Nasal cavity respiratory epithelium epithelial cell of viscerocranial mucosa (primary cell): ENCODE measurements at places on chromosomes 5 and 9. TPM values are rescaled to one million over a fixed set of nuclear protein-coding genes. Genes with fewer than 3 reads are reported as not detected.

CDC14B gene
- 12.6 and 18.4 TPM in 2 replicates for total RNA-seq

DAB2IP gene
- total RNA-seq: 10.3 and 41.1 TPM in 2 replicates

NAIP gene
- 0.34 and 0.78 TPM in 2 replicates for total RNA-seq

OR1N1 gene
- total RNA-seq: not detected in 2 replicates

ADGRD2 gene
- total RNA-seq: 0.07 and 0.34 TPM in 2 replicates

ARHGEF37 gene
- 17.4 and 41.8 TPM in 2 replicates for total RNA-seq

SPINK6 gene
- 1.7 TPM in 1 of 2 replicates, not detected in the other for total RNA-seq

SPINK13 gene
- total RNA-seq: not detected in 2 replicates

AHRR gene
- 0.50 and 1.0 TPM in 2 replicates for total RNA-seq

GABRP gene
- 1.4 TPM in 1 of 2 replicates, not detected in the other for total RNA-seq

PCDHA9 gene
- under 0.01 and 0.43 TPM in 2 replicates for total RNA-seq

SLC34A1 gene
- total RNA-seq: 0.14 TPM in 1 of 2 replicates, not detected in the other

CER1 gene
- total RNA-seq: not detected in 2 replicates

SH3GL2 gene
- total RNA-seq: under 0.01 TPM in 2 replicates

CNTLN gene
- total RNA-seq: 1.4 and 3.3 TPM in 2 replicates
